Right lobe of liver (tissue), 6 donors: ENCODE measurements at places on chromosomes 2 and 18. TPM values are rescaled to one million over a fixed set of nuclear protein-coding genes. Genes with fewer than 3 reads are reported as not detected.
A peak's percentile ranks its signal among the peaks of the same experiment; 100 is the strongest.

Gene GALNT14
- 1.1 TPM for total RNA-seq

GRCh38 chr2:239327536-239328350 is 73.1 kb downstream of the HDAC4 start:
- H3K4me1 ChIP-seq, result peaks cover 38% of the 10 kb centered on the region
- no peak overlapping the region for H3K27ac ChIP-seq
- no peaks in the 10 kb centered on the region for H3K36me3 ChIP-seq

Gene UGT1A4
- 306 TPM for total RNA-seq

DNA sequence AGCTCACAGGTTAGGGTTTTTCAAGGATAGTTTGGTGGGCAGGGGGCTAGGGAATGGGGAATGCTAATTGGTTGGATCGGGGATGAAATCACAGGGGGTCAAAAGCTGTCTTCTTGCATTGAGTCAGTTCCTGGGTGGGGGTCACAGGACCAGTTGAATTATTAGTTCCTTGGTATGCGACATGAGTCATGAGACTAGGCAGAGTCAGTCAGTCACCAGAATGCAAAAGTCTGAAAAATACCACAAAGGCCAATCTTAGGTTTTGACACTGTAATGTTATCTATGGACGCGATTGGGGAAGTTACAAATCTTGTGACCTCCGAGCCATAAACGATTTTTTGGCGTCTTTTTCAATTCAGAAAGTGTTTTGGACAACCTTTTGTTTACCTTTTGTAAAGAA is 101.2 kb downstream of the ZNF519 start:
- H3K27me3 ChIP-seq, result no peaks in the 10 kb centered on the region
- H3K27ac ChIP-seq, result no peak overlapping the region
- H3K4me3 ChIP-seq, result no peak overlapping the region
- H3K4me1 ChIP-seq, result no peaks in the 10 kb centered on the region
- no peaks in the 10 kb centered on the region for H3K36me3 ChIP-seq
- no peak for DNase-seq

Gene TLX2
- not detected for total RNA-seq

GRCh38 chr2:9310798-9311197 is 104.2 kb downstream of the ASAP2 start:
- H3K36me3 ChIP-seq, result no peaks in the 10 kb centered on the region
- H3K4me1 ChIP-seq, result peaks cover 10% of the 10 kb centered on the region
- H3K27me3 ChIP-seq, result no peaks in the 10 kb centered on the region
- DNase-seq, result no peak
- no peak overlapping the region for H3K4me3 ChIP-seq

DNA sequence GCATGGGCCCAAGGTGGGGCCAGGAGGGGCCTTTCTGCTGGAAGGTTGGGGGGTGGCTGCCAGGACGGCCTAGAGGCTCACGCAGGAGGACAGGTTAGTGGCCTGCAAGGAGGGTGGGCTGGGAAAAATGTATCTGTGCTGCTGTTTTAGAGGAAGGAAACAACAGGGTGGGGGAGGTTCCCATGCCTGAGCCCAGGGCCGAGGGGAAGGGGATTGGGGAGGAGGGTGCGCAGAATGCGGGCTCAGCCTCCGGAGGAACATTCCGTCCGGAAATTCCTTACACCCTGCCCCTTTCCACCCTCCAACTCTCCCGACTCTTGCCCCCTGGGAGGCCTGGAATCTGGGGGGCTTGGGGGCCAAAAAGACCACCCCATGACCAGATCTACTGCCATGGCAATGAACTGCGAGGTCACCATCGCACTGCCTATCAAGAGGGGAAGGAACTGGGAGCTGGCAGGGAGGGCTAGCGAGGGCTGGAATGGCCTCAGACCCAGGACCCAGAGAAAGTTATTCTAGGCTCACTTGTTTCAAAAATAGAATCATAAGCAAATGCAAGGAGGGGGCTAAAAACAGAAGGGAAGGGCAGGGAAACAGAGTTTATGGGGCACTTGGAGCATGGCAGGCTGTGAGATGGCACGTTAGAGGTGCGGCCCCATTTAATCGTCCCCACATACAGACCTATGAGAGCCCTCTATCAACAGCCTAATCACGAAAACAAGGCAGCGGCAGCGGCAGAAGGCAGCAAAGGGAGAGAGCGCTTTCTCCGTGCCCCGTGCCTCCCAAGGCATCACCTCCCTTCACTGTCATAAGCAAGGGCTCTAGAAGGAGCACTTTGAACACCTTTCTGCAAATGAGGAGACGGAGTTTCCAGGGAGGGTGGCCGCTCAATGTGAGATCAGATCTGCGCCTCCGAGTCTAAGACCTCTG is 90.4 kb downstream of the TNS1 start:
- no peak for DNase-seq
- peaks cover 86% of the 10 kb centered on the region for H3K4me1 ChIP-seq
- H3K27me3 ChIP-seq, result no peaks in the 10 kb centered on the region

- no peak for DNase-seq
- H3K36me3 ChIP-seq, result no peaks in the 10 kb centered on the region
- H3K27me3 ChIP-seq, result no peaks in the 10 kb centered on the region
Measured at GRCh38 chr2:57936216-57936615, 110.4 kb upstream of the VRK2 start.

- H3K4me1 ChIP-seq, result no peaks in the 10 kb centered on the region
- no peak for DNase-seq
- H3K27me3 ChIP-seq, result no peaks in the 10 kb centered on the region
- H3K27ac ChIP-seq, result no peak overlapping the region
- H3K36me3 ChIP-seq, result no peaks in the 10 kb centered on the region
Measured at GRCh38 chr2:23551875-23552274, 166.9 kb downstream of the KLHL29 start.

Gene CGREF1
- total RNA-seq, result 8.8 TPM

DNA sequence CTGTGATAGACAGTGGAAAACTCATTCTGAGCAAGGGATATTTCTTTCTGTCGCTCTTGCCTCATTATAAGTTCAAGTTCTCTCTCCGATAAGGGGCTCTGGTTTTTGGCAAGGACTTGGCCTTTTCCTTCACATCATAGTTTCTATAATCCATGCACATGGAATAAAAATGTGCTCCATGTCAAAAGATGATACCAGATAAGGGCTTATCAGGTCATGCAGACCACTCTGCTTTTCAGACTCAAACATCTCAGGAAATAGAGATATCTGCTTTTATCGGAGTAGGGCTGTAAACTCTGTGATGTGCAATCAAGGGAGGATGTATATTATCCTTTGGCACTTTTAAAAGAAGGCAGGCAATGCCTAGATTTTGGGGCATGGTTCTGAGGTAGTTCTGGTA is 45.0 kb upstream of the DARS1 start:
- no peak overlapping the region for H3K4me3 ChIP-seq
- DNase-seq, result no peak
- no peaks in the 10 kb centered on the region for H3K27me3 ChIP-seq
- H3K27ac ChIP-seq, result no peak overlapping the region
- H3K4me1 ChIP-seq, result no peaks in the 10 kb centered on the region

Gene CLEC4F
- not detected for total RNA-seq

Gene GKN1
- total RNA-seq, result not detected

Gene HAT1
- 16.2 TPM for total RNA-seq

Gene COL5A2
- 8.2 TPM for total RNA-seq

DNA sequence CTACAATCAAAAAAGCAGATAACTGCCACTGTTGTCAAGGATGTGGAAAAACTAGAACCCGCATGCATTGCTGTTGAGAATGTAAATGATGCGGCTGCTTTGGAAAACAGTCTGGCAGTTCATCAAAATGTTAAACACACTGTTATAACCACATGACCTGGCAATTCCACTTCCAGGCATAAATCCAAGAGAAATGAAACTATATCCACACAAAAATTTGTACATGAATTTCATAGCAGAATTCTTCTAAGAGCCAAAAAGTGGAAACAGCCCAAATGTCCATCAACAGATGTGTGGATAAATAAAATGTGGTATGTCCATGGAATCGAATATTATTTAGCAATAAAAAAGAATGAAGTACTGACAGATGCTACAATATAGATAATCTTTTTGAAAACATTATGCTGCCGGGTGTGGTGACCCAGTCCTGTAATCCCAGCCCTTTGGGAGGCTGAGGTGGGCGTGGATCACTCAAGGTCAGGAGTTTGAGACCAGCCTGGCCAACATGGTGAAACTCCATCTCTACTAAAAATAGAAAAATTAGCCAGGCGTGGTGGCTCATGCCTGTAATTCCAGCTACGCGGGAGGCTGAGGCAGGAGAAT is 32.0 kb downstream of the ERCC3 start:
- no peak for DNase-seq
- H3K4me1 ChIP-seq, result no peaks in the 10 kb centered on the region
- no peak overlapping the region for H3K27ac ChIP-seq
- no peaks in the 10 kb centered on the region for H3K27me3 ChIP-seq
- H3K4me3 ChIP-seq, result no peak overlapping the region
- H3K36me3 ChIP-seq, result peaks cover 8% of the 10 kb centered on the region

DNA sequence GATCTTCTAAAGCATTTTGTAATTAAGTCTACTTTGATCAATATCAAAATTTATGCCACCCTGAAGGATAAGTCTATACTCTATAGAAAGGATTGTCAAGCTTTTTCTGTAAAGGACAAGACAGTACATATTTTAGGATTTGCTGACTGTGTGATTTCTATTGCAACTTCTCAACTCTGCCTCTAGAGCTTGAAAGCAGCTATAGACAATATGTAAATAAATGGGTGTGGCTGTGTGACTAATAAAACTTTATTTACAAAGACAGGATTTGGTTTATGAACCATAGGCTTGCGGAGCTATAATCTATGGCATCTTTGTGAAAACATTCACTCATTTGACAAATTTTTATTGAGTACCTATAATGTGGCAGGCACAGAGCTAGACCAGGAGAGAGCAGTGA is 18.4 kb downstream of the UPP2 start:
- H3K4me3 ChIP-seq, result no peak overlapping the region
- H3K27me3 ChIP-seq, result no peaks in the 10 kb centered on the region
- no peaks in the 10 kb centered on the region for H3K4me1 ChIP-seq
- no peak for DNase-seq
- peak overlapping the region; percentile 12 for H3K27ac ChIP-seq
